ENCODE measurements at places on chromosomes 3 and 15.

DNA sequence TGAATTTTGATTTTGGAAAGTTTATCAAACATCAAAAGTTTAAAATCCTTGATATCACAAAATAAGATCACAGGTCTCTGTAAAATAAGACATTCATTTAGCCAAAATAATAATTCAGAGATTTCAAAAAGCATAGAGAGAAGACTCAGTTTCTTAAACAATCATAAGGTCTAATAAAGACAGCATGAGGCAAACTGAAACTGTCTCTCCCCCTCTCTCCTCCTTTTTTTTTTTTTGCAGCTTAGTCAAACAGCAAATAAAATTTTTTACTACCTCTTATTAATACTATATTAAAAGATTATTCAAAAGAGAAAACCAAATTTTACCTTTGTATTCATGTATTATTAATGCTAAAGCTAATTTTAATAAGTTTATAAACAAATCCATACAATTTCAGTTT is 57.4 kb downstream of the OSTN start:
- no peak for DNase-seq

DNA sequence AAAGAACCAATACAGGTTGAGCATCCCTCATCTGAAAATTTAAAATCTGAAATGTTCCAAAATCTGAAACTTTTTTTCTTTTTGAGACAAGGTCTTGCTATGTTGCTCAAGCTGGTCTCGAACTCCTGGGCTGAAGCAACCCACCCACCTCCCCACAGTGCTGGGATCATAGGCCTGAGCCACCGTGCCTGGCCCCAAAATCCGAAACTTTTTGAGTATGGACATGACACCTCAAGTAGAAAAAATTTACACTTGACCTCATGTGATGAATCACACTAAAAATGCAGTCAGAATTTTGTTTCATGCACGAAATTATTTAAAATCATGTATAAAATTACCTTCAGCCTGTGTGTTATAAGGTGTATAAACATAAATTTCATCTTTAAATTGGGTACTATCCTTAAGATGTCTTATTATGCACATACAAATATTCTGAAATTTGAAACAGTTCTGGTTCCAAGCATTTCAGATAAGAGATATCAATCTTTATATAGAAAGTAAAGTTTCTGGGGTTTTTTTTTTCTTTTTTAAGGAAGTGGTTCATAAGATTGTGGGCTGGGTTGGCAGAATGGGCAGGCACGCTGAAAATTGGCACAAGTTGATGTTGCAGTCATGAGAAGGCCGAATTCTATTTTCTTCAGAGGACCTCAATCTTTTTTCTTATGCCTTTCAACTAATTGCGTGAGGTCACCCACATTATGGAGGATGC is 72.5 kb downstream of the SPRED1 start:
- no peak for DNase-seq

GRCh38 chr3:59714066-59714465 is 664.2 kb upstream of the CFAP20DC start:
- no peak for DNase-seq

GRCh38 chr15:96333131-96334016 is 2.9 kb downstream of the NR2F2 start:
- no peak for DNase-seq

DNA sequence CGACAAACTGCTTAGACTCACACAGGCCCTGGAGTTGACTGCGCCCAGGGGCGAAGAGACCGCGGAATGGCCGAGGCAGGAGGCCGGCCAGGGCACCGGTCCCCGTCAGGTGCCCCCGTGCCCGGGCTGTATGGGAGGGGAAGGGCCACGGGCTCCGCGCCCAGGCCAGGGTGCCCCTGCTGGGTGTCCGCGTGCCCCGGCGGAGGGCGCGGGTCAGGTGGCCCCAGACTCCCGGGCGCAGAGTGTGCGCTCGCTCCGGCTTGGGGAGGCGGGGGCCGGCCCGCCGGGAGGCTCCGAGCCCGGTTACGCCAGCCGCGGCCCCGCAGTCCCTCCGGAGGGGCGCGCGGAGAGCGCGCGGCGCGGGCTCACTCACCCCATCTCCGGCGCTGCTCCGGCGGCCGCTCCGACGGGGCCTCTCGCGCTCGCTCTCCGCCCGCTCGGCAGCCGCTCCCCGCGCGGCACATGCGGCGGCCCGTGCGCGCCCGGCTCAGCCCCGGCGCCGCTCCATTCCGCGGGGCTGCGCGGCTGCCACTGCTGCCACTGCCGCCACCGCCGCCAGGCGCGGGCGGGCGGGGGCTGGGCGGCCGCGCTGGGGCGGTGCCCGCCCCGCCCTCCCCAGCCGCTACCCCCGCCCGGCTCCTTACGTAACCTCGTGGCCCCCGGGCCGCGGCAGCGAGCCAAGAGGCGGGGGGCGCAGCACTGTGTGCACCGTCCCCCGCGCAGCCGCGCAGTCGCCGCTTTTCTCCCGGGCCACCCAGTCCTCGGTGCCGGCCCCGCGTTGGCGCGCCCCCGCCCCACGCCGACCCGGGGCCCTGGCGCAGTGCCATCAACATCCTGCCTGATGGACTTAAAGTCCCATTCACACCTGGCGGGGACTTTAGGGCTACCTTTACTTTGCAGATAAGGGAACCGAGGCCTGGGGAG is at the start of gene HOMER2:
TSS of gene HOMER2 (minus strand) at position 563 of the 924 bp plus-strand sequence. CDS start at position 378, 185 bp downstream.
- DNase-seq = no peak

DNA sequence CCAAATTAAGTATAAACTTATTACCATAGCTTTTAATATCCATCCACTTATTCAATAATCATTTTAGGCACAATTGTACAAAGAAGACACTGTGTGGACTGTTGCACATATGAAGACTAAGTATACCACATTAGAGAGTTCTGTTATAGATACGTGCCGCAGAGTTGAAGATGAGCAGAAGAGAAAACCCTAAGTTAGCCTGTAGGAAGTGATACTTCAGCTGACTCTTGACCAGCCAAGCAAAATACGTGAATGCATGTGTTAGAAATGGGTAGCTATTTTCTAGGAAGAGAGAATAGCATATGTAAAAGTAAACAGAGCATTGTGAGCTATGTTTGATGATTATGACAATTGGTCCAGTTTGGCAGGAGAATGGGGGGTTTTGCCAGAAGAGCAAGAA is 272.0 kb upstream of the ATP11B start:
- no peak for DNase-seq

DNA sequence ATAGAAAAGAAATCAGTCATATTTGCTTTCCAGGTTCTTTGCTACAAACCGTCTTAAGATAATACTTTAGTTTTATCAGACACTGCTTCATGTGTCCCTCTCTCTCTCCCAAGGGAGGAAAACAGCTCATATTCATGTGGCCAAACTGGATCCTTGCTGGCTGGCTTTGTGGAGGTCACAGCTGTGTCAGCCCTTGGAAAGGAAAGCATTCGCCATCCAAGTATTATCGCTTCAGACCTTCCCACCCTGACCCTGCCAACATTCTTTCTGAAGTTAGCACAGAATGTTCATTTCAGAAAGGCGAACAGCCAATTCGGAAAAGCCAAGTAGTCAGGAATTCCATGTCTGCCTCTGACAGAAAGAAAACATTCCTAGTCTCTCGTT is 213.6 kb downstream of the FEZF2 start:
- DNase-seq = no peak

DNA sequence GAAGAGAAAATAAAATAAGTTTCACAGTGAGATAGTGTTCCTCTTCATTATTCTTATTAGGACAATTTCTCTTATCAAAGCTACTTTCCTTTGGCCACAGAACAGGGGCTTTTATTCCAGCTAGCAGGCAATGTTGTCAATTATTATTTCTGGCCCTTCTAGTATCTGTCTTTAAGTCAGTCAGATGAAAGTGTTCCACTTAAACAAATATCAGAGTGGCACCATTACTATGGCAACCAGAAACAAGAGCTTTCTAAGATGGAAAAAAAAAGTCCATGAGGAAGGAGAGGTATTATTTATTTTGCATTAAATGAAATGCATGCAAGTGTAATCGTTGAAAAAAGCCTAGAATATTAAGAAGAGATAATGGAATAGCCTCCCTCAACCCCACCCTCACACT is 426.4 kb downstream of the TUSC7 start:
- no peak for DNase-seq

- no peak for DNase-seq
Observed at GRCh38 chr3:66405701-66406091, 95.1 kb downstream of the LRIG1 start.

DNA sequence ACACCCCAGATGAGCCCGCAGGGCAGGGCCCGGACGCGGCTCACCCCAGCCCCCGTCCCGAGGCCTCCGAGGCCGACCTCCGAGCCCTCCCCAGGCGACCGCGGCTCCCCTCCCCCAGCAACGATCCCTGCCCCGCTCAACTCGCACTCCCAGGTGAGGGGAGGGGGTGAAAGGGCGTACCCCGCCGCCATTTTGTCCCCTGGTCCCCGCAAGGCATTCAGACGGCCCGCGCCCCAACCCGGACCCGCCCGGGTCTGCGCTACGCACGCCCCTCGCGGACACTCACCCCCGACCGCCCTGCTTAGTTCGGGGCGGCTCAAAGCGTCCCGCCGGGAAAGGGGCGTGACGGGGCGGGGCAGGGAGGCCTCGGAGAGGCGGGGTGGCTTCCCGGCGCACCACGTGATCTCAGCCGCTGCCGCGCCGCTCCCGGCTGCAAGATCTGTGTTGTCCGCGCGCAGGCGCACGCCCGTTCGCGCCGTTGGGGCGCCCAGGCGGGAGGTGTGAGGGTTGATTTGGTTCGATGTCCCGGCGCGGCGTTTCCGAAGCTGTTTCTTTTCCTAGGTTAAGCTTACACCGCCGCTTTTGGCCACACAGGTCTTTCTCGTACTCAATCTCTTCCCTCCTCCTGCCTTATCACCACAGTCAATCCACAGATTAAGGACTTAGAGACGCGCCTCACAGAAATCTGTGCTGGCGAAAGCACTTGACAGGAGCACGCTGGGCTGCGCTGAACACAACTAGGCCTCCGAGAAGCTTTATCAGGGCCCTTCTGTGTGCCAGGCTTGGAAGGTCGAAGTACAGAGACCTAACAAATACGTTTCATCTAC is at the start of gene SCAPER:
TSS of gene SCAPER (minus strand) at position 328 of the 827 bp plus-strand sequence. CDS start 21,523 bp downstream, outside the sequence.
- DNase-seq = peak; percentile 64

DNA sequence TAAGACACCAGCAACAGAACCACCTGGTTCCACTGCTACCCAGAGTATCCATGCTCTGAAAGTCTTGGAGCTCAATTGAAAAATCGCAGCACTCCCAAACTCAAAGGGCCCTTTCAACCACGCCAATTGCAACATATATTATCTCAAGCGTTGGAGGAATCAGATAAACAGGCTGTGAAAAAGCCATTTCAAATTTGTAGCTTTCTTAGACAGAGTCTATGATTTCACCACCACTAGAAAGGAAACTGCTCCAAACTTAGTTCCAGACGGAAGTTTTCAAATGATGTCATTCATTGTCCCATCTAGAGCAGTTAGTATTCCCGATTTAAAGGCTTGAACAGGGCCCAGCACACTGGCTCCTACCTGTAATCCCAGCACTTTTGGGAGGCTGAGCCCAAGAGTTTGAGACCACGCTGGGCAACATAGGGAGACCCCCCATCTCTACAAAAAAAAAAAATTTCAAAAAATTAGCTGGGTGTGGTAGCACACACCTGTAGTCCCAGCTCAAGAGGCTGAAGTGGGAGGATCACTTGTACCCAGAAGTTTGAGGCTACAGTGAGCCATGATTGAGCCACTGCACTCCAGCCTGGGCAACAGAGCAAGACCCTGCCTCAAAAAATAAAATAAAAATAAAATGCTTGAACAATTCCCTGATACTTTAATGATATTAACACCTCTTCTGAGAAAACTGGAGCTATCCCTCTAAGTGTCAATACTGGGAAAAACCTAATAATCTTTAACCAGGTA is 16.8 kb downstream of the TNIK start:
- DNase-seq = no peak

GRCh38 chr3:6805236-6805635 is 55.7 kb upstream of the GRM7 start:
- DNase-seq = no peak

DNA sequence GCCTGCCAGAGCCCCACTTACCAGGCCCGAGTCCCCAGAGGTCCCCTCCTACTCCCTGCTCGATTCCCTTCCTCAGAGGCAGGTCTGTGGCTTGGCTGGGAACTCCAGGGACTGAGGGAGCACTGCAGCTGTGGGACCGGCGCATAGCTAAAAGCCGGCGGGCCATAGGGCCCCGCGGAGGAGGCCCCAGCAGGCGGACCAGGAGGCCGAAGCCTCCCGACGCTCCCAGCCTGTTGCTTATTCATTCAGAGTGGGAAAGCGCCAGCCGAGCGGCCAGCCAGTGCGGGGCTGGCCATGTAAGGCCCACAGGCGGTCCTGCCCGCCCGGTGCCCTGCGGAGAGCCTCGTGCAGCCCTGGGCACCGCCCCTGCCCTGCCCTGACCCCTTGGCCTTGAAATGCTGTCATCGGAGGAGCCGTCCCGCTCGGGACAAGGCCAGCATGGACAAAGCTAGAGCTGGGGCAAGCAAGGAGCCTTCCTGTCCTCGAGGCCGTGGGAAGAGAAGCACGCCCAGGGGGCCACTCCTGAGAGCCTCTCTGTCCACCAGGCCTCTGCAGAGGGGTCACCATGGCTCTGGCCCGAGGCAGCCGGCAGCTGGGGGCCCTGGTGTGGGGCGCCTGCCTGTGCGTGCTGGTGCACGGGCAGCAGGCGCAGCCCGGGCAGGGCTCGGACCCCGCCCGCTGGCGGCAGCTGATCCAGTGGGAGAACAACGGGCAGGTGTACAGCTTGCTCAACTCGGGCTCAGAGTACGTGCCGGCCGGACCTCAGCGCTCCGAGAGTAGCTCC is at the start of gene LOXL1:
TSS of gene LOXL1 (plus strand) at position 244 of the 784 bp plus-strand sequence. CDS start at position 566, 322 bp downstream.
- no peak for DNase-seq

DNA sequence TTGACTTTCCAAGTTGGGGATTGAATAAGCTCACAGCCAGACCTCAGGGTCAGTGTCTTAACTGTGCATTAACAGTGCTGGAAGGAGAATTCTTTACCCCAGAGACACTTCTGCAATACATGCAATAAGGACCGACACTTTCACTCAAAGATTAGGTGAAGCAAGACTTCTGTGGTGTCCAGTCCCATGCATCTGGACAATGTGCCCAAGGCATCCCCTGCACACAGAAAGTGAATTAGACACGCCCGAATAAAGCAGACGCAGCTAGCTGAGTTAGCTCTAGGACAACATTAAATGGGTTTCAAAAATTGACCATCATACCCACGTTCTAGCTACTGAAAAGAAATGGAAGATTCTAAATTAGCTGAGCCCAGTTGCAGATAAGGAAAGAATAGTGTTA is 223.9 kb upstream of the NR2F2 start:
- DNase-seq = no peak

- DNase-seq = no peak
Observed at GRCh38 chr15:84761607-84762131, 13.3 kb downstream of the ZNF592 start.

- DNase-seq = no peak
Observed at GRCh38 chr15:78255421-78256043, 8.8 kb upstream of the DNAJA4 start.

DNA sequence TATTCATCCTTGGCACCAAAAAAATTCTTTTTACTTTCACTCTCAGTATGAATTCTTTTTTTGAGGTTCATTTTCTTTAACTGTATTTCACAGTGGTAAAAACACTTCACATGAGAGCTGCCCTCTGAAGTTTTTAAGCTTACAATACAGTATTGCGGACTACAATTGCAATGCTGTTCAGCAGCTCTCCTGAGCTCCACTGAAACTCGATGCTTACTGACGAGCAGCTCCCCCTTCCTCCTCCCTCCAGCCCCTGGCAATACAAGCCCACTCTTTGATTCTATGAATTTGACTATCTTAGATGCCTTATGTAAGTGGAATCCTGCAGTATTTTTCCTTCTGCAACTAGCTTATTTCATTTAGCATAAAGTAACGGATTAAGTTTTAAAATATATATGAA is 183.4 kb downstream of the ADAMTS17 start:
- no peak for DNase-seq

Measured in cortex of kidney (tissue), 1 donor.